ENCODE measurements at places on chromosomes 12 and 14. TPM values are rescaled to one million over a fixed set of nuclear protein-coding genes. Genes with fewer than 3 reads are reported as not detected.

GRCh38 chr12:95633049-95633731, 81.9 kb upstream of the USP44 start:
- H3K4me3 ChIP-seq, result no peak overlapping the region
- H3K27ac ChIP-seq, result no peak overlapping the region
- no peaks in the 10 kb centered on the region for H3K27me3 ChIP-seq
- H3K36me3 ChIP-seq, result no peaks in the 10 kb centered on the region

GRCh38 chr14:74948228-74949175, 6.9 kb downstream of the PGF start:
- no peaks in the 10 kb centered on the region for H3K27me3 ChIP-seq
- no peak overlapping the region for H3K4me3 ChIP-seq
- DNase-seq, result no peak
- no peak overlapping the region for H3K27ac ChIP-seq

GRCh38 chr14:75418850-75419768, 8.7 kb upstream of the JDP2 start:
- peak overlapping the region; percentile 28 for H3K4me3 ChIP-seq
- peaks cover 6% of the 10 kb centered on the region for H3K4me1 ChIP-seq
- peak overlapping the region; percentile 65 for H3K27ac ChIP-seq
- H3K27me3 ChIP-seq, result no peaks in the 10 kb centered on the region
- peak; percentile 63 for DNase-seq

GRCh38 chr14:72686101-72686500, 207.8 kb downstream of the DPF3 start:
- no peaks in the 10 kb centered on the region for H3K36me3 ChIP-seq
- no peaks in the 10 kb centered on the region for H3K27me3 ChIP-seq
- H3K4me1 ChIP-seq, result no peaks in the 10 kb centered on the region
- H3K4me3 ChIP-seq, result no peak overlapping the region
- no peak overlapping the region for H3K27ac ChIP-seq

GRCh38 chr12:57894399-57895292, 46.7 kb upstream of the ATP23 start:
- no peak for DNase-seq
- no peak overlapping the region for H3K4me3 ChIP-seq
- H3K4me1 ChIP-seq, result peaks cover 38% of the 10 kb centered on the region
- no peak overlapping the region for H3K27ac ChIP-seq

- H3K36me3 ChIP-seq, result no peaks in the 10 kb centered on the region
- no peak for DNase-seq
- H3K27ac ChIP-seq, result no peak overlapping the region
- H3K27me3 ChIP-seq, result no peaks in the 10 kb centered on the region
Measured at GRCh38 chr14:32696325-32697091, 242.2 kb upstream of the NPAS3 start.

- no peak overlapping the region for H3K27ac ChIP-seq
- no peaks in the 10 kb centered on the region for H3K4me1 ChIP-seq
- H3K4me3 ChIP-seq, result no peak overlapping the region
Measured at GRCh38 chr12:111010061-111010460, 89.7 kb upstream of the MYL2 start.

GRCh38 chr14:53260286-53260685, 107.2 kb upstream of the DDHD1 start:
- no peaks in the 10 kb centered on the region for H3K36me3 ChIP-seq
- DNase-seq, result no peak
- H3K4me1 ChIP-seq, result no peaks in the 10 kb centered on the region
- no peak overlapping the region for H3K27ac ChIP-seq
- no peak overlapping the region for H3K4me3 ChIP-seq

The OTX2 gene
- total RNA-seq, result not detected

The MAP1LC3B2 gene
- total RNA-seq, result 1.7 TPM

Data from K562 (cell line).